ENCODE measurements at places on chromosomes 13 and 19.

- H3K27ac ChIP-seq, result no peak overlapping the region
- H3K4me3 ChIP-seq, result no peak overlapping the region
- DNase-seq, result no peak
- H3K27me3 ChIP-seq, result no peaks in the 10 kb centered on the region
- H3K4me1 ChIP-seq, result no peaks in the 10 kb centered on the region
These were observed 1167.6 kb upstream of the ATXN8OS start for GRCh38 chr13:68940049-68940448.

DNA sequence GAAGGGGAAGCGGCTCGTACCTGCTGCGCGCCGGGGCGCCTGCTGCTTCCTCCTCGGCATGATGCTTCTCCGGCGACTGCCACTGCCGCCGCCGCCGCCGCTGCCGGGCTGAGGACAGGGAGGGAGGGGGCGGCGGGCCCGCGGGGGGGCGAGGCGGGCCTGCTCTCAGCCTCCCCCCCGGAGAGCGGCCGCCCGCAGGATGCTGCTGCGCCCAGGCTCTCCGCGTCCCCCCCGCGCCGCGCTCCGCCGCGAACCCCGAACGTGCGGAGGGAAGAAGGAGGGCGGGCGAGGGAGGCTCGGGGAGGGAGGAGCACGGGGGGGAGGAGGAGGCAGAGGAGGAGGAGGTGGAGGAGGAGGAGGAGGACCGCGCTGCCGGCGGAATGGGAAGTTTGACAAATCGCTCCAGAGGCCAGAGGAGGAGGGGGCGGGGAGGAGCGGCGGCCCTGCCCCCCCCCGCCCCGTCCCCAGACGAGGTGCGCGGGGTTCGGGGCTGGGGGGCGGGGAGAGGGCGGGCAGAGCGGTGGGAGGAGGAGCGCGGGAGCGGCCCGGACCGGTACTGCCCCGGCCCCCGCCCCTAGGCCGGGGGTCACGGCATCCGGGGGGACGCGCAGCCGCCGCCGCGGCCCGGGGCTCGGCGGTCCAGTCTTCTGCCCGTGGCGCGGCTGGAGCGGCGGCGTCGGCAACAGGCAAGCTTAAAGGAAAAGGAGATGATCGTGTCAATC lies at the start of gene TSHZ3:
Gene TSHZ3, minus strand, starts transcription at position 277 of the 722 bp plus-strand sequence. Its CDS starts 217 bp downstream, at position 60.
- no peaks in the 10 kb centered on the region for H3K36me3 ChIP-seq
- peak; percentile 92 for DNase-seq
- H3K27ac ChIP-seq, result peak within 1 kb of the TSS; percentile 78
- H3K4me3 ChIP-seq, result peak within 1 kb of the TSS; percentile 91

DNA sequence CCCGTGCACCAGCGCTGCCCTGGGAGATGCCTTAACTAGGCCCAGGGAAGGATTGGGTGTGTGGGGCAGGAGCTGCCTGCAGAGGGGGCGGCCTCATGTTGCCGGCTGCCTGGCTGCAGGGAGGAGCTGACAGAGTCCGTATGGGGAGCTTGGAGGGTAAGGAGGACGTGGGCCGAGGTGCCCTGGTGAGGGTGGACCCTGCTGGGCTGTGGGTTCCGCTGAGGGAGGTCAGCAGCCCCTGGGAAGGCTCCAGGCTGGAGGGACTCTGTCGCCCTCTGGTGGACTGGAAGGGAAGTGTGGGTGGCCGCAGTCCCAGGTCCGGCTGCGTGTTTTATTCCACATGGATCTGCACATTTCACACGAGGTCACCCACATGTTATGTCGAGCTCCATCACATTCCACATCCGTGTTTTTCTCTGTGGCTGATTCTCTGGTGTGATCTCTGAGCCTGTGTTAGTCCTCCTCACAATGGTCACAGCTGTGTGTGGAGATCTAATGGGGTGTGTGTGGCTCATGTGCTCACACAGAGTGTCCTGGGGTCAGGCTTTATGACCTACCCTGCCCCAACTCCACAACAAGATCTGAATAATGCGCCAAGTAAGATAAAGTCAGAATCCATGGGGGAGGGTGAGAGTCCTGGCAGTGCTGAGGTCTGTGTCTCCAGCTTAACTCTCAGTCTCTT lies 1.8 kb upstream of the CEACAM8 start:
- no peak overlapping the region for H3K27ac ChIP-seq
- DNase-seq, result peak; percentile 7
- no peaks in the 10 kb centered on the region for H3K36me3 ChIP-seq
- H3K4me1 ChIP-seq, result no peaks in the 10 kb centered on the region

- no peaks in the 10 kb centered on the region for H3K27me3 ChIP-seq
- no peak overlapping the region for H3K27ac ChIP-seq
- H3K4me3 ChIP-seq, result no peak overlapping the region
- no peak for DNase-seq
- no peaks in the 10 kb centered on the region for H3K36me3 ChIP-seq
- H3K4me1 ChIP-seq, result no peaks in the 10 kb centered on the region
These were observed 352.2 kb upstream of the OBI1 start for GRCh38 chr13:79011179-79011578.

DNA sequence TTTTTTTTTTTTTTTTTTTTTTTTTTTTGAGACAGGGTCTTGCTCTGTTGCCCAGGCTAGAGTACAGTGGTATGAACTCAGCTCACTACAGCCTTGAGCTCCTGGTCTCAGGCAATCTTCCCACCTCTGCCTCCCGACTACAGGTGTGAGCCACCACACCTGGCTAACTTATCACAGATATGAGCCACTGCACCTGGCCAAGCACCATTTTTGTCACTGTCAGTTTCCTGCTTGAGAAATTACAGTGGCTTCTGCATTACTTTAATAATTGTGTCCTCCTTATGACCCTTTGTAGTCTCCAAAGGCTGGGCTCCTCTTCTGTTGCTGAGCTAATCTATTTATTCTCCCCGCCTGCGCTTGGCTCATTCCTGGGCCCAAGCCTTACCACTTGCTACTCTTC lies 16.0 kb downstream of the UBE2L5 start:
- DNase-seq, result no peak
- no peaks in the 10 kb centered on the region for H3K4me1 ChIP-seq
- peaks cover 5% of the 10 kb centered on the region for H3K27me3 ChIP-seq
- no peaks in the 10 kb centered on the region for H3K36me3 ChIP-seq
- H3K27ac ChIP-seq, result no peak overlapping the region

GRCh38 chr19:7926727-7927604 lies 1.0 kb upstream of the CTXN1 start:
- H3K36me3 ChIP-seq, result peaks cover 21% of the 10 kb centered on the region
- no peaks in the 10 kb centered on the region for H3K27me3 ChIP-seq
- H3K4me3 ChIP-seq, result no peak overlapping the region
- no peak overlapping the region for H3K27ac ChIP-seq
- no peak for DNase-seq
- H3K4me1 ChIP-seq, result peaks cover 26% of the 10 kb centered on the region

- H3K4me1 ChIP-seq, result no peaks in the 10 kb centered on the region
- H3K27me3 ChIP-seq, result no peaks in the 10 kb centered on the region
- H3K27ac ChIP-seq, result no peak overlapping the region
These were observed 107.1 kb downstream of the DACH1 start for GRCh38 chr13:71759651-71760511.

- H3K36me3 ChIP-seq, result no peaks in the 10 kb centered on the region
- H3K4me3 ChIP-seq, result no peak overlapping the region
- DNase-seq, result no peak
- no peaks in the 10 kb centered on the region for H3K27me3 ChIP-seq
These were observed 243.2 kb downstream of the COL4A1 start for GRCh38 chr13:110063490-110064421.

DNA sequence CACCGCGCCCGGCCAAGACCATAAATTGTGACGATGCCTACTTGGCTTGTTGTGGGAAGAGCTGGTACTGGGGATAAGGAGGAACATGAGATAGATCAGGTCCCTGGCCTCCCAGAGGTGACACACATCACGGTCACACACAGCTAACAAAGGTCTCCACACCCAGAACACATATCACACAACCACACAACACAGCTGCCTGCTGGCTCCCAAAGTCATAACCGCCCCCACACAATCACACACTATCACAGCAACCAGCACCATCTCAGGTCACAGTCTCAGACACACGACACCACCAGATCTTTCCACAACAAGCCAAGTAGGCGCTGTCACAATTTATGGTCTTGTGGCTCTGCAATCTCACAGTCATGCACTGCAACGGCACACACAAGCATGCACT lies 5.7 kb downstream of the COL5A3 start:
- peaks cover 2% of the 10 kb centered on the region for H3K36me3 ChIP-seq
- H3K4me1 ChIP-seq, result peaks cover 13% of the 10 kb centered on the region
- DNase-seq, result no peak
- no peak overlapping the region for H3K27ac ChIP-seq
- H3K4me3 ChIP-seq, result no peak overlapping the region
